ENCODE measurements at places on chromosomes 3 and 15.

DNA sequence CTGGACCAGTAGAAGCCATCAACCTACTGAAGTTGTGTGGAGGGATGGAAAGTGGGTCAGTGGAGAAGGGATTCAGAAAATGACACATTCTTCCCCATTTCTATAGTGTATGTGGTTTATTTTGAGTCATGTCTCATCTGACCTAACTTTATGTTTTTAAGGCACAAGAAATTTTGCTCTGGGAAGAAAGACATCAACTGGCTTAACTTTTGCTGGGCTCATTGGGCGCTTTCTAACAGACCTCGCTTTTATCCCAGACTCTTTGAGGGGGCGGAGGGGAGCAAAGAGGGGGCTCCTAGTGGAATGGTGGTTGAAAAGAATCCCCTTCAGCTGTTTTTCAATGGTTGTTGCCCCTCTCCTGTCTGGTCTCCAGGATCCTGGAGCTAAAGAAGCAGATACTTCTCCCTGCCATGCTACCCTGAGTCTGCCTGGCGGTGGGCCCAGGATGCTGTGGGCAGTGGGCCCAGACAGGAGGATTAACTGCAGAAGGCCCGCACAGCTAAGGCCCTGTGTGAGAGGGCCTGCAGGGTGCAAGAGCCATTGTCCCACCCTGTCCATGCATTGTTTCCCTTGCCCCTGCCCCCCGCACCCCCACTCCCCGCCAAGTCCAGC, 14.5 kb downstream of the CSRNP1 start:
- no peak for DNase-seq

GRCh38 chr3:34065901-34066300, 267.5 kb downstream of the PDCD6IP start:
- DNase-seq, result no peak

- no peak for DNase-seq
These were observed 131.1 kb downstream of the NR1I2 start for GRCh38 chr3:119913021-119913420.

DNA sequence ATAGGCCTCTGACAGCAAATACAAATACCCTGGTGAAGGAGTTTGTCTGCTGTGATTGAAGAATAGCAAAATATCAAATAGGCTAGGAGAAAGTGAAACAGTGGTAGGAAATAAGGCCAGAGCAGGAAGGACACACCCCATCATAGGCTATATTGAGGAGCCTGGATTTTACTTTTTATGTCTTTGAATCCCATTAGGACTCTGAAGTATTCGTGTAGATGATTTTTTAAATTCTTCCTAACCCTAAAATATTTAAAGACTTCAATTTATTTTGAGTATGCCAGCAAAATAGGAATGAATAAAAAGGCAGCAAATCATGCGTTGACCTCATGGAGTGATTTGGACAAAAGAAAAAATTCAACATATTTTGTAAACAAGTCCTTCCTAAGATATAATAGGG, 562.8 kb downstream of the NAALADL2 start:
- DNase-seq, result no peak

DNA sequence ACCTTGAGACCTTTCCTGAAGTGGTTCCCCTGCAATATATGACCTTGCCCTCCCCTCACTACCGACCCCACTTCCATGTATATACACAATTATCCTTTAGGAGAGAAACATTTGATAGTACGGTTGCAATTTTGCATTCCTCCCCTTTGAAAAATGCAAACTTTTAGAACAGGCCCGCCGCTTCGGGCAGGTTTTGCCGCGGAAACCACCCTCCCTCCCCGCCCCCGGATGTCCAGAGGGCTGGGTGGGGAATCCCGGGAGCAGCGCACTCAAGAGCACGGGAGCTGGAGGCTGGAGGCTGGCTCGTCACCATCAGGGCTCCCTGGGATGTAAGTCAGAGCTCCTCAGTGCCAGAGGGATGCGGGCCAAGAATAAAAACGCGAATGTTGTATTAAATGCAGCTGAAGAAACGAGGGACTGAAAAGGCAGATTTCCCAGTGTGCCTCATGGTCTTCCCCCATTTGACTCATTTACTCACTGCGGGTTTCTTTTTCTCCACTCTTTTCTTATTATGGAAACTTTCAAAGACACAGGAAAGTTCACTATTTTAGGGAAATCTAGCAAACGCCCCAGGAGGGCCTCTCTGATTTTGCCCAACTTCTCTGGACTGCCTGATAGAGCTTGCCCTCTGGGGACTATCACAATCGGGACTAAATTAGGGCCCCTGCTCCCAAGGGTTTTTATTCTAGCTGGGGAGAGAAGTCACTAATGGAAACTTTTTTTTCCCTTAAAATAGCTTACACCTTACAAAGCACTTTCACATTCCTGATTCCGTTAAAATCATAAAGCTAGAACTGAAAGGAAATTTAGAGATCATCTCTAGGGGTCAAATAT, 2.9 kb upstream of the USP3 start:
- DNase-seq, result no peak

DNA sequence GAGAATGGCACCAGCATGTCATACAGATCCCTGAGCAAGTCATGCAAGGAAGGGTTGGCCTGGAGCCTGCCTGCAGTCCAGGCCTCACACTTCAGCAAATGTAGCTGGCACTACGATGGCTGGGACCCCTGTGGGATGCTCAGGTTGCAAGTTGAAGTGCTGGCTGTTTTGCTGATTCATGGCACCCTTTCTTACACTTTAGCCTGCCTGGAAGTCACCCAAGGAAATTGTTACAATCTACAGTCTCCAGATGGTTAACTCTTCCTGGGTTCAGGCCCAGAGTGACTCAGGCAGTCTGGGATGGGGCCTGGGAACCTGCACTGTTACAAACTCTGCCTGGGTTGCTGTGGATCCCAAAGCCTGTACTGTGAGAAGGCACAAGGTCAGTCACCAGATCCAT, 91.0 kb upstream of the SLC6A11 start:
- DNase-seq, result no peak

DNA sequence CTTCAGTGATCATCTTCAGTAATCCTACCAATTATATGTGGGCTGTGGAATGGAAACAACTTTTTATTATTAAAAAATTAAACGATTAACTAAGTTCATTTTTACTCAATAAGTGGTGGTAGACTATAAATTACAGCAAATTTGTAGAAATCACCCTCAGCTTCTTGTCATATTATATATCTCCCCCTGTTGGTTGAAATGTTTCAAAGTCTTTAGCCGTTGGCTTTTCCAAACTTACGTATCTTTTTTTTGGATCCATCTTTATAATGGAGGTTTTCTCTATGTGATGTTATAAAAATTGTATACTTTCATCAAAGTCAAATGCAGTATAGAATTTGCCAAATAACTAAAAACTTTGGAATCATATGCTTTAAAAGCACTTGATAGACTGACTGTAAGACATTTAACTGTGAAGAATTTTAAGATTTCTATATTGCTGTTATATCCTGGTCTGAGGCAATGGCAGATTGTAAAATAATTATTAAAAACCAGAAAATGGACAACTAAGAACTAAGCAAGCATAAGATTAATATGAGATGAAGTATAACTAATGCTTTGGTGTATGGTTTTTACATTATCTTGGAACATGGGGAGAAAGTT, 44.7 kb downstream of the ATP11B start:
- no peak for DNase-seq

GRCh38 chr15:77017091-77017660, 22.2 kb downstream of the PSTPIP1 start:
- DNase-seq, result no peak

GRCh38 chr3:175149675-175150074, 290.5 kb downstream of the NAALADL2 start:
- no peak for DNase-seq

DNA sequence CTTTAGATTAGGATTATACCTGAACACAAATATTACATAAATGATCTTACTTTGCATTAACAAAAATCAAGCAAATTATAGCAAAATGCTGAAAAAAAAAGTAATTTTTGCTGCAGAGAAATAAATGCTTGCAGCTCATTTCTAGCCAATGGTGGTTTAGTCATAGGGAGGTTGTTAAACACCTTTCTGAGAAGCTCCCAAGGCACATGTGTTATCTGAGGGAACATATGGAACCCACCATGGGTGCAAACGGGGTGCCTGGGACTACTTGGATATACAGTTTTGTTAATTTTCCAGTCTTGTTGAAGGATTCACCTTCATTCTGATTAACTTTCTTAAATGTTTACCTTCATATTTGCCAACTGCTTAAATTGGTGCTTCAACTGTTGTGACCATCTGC, 8.9 kb upstream of the RAMAC start:
- DNase-seq, result no peak

DNA sequence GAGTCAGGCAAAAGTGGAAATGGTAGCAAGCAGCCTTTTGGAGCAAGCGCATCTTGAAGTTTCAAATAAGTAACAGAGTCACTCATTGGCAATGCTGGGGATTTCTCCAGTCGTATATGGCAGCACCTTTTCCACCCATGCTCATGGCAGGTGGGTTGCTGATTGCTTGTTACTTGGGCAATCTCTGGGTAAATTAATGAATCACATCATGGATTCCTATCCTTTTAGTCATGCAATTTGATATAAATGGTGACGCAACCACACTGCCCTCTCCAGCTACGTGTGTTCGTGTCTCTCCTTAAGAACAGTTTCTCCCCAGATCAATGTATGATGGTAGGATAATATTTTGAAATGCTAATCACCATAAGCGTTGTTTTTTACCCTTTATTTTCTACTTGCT, 339.9 kb upstream of the KCNH8 start:
- DNase-seq, result no peak

- DNase-seq, result no peak
These were observed 24.6 kb downstream of the PGBD4 start for GRCh38 chr15:34126522-34126921.

DNA sequence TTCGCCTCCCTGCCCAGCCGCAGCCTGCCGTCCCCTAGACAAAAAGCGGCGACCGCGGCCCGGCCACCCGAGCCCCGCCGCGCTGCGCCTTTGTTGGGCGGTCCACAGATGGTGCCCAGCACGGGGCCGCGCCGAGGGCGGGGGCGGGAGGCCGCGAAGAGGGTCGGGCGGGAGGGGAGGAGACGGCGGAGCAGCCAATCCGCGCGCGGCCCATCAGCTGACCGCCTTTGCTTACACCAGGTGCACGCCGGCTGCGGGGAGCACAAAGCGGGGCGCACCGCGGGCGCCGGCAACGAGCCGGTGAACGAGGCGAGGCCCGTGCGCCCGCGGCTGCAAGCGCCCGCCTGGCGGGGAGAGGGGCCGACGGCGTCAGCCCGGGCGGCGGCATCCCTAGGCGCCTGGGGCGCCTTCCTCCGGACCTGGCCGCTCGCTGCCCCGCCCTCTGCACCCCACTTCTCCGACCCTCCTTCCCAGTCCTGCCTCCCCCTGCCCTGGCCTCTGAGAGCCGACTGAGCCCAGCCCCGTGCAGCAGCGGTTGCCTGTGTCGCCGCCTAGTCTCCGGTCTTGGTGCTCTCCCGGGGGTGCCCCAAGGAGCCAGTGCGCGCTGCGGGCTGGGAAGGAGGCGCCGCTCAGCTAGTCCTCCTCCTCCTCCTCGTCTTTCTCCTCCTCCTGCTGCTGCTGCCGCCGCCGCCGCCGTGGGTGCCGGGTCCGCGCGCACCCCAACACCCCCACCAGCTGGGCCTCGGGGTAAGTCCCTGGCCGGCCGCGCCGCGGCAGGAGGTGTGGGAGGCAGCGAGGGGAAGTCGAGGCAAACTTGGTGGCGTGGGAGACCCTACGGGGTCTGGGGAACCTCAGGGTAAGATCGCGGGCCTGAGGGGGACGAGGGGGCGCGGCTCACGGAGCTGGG, at the start of gene LRRN1:
Gene LRRN1, plus strand, starts transcription at position 259 of the 907 bp plus-strand sequence. CDS start 45,211 bp downstream, outside the sequence.
- no peak for DNase-seq

DNA sequence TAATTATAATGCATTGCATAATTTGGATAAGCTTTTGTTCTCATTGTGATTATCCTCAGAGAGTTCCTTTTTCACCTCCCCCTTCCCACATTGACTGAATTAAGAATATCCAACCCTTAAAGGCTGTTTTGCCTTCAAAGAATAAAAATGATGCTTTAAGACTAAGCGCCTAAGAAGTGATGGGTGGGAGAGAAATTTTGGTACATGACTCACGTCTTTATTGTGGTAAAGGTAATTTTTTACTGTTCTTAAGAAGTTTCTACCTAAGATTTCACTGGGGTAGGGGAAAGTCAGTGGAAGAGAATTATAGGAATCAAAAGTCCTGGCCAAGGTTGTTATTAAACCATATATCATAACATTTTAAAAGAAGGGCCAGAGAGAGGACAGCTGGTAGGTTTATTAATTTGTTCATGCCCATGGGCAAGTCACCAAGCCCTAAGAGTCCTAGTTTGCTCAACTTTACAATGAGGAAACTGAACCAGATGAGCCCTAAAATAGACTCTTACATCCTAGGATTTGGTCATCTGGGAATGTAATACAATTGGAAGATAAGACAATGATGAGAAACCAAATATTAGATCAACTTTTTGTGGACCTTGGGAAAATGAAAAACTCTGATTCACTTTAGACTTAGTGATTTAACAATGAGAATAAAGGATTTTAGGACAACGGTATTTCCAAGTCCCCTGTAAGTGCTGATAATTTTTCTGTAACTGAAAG, 101.1 kb upstream of the RASGRP1 start:
- DNase-seq, result no peak

GRCh38 chr15:80404761-80405553, 775 bp downstream of the ARNT2 start:
- no peak for DNase-seq

- DNase-seq, result no peak
These were observed 67.9 kb upstream of the SLC2A2 start for GRCh38 chr3:171094411-171094810.

- DNase-seq, result no peak
These were observed 136.8 kb upstream of the FOXB1 start for GRCh38 chr15:59867086-59867855.

DNA sequence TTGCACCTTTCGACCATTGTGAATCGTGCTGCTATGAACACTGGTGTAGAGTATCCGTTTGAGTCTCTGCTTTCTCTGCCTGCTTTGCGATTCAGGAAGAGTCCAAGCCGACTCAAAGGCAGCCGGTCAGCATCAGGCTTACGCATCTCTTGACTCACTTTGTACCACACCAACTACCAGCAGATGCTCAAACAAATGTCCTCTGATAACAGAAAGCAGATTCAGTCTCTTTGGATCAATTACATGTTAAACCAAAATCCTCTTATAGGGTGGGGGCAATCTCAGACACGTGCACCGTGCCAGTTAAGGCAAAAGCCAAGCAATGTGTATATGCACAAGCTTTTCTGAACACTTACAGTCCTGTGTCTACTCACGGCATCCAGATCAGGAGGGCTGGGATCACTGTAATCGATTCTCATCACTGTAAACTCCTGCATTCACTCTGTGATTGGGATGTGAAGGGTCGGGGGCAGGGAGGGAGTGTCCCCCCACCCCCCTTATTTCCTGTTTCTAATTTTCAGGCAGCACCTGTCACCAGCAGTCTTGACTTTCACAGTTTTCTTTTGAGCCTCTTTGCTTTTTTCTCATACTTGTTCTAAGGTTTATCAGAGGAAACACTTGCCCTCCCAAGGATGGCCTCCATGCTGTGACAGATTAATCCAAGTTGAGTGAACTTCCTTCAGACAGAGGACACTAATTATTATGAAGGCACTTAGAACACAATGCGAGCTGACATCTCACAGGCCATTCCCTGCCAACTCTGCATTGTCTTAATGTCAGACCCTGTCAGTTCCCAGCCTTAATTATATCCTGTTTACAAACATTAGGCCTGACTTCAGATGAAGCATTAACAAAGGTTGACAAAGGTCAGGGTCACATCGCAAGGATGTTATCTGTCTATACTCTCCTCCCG, 153.5 kb downstream of the MECOM start:
- no peak for DNase-seq

Data from forelimb muscle (tissue), 1 donor.